ENCODE measurements at places on chromosomes 1 and 21. TPM values are rescaled to one million over a fixed set of nuclear protein-coding genes. Genes with fewer than 3 reads are reported as not detected.

The KCNE2 gene
- total RNA-seq, result not detected

The OLFML3 gene
- 0.11 TPM for total RNA-seq

The SLC22A15 gene
- total RNA-seq, result 0.52 TPM

The CR1 gene
- not detected for total RNA-seq

The GNG12 gene
- 0.16 TPM for total RNA-seq

The PODN gene
- total RNA-seq, result not detected

- no peak for DNase-seq
Observed at GRCh38 chr21:42019706-42020105, 9.5 kb upstream of the ZBTB21 start.

DNA sequence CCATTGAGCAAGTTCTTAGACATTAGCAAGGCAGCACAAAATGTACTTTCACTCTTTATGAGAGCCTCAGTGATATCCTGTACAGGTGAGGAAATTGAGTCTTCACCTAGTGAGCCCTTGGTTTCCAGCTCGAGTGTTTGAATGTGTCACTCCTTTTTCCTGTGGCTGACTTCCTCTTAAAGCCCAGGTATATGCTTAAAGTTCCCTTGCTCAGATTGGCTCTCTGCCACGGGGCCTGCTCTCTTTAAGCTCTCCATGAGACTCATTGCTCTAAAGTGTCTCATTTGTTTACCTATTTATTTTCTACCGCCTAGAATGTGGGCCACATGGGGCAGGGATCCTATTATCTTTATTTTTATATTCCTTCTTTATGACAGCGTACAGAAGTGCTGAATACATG lies 324.9 kb downstream of the SIPA1L2 start:
- DNase-seq, result no peak

- DNase-seq, result no peak
Observed at GRCh38 chr1:49728377-49728776, 295.4 kb downstream of the AGBL4 start.

GRCh38 chr1:14160781-14161180 lies 437.7 kb upstream of the KAZN start:
- DNase-seq, result no peak

- DNase-seq, result no peak
Observed at GRCh38 chr1:7852804-7853683, at the start of gene UTS2. TSS of gene UTS2 (minus strand) at chr1:7853065. CDS start at chr1:7853003, 62 bp downstream.

- DNase-seq, result no peak
Observed at GRCh38 chr1:165056914-165057313, 299.6 kb downstream of the LMX1A start.

All from activated T-helper 2 cell treated with anti-CD3 and anti-CD28 coated beads, Interferon-gamma antibody, Interleukin-2, Interleukin-4, amounts not matched to agents 10 μg/mL and 5 μg/mL and 100 μg/mL, durations not matched to agents 14 hours and 24 hours and 36 hours (primary cell).